Iris pigment epithelial cell (primary cell): ENCODE measurements at places on chromosomes 6 and 20.
A peak's percentile ranks its signal among the peaks of the same experiment; 100 is the strongest.

DNA sequence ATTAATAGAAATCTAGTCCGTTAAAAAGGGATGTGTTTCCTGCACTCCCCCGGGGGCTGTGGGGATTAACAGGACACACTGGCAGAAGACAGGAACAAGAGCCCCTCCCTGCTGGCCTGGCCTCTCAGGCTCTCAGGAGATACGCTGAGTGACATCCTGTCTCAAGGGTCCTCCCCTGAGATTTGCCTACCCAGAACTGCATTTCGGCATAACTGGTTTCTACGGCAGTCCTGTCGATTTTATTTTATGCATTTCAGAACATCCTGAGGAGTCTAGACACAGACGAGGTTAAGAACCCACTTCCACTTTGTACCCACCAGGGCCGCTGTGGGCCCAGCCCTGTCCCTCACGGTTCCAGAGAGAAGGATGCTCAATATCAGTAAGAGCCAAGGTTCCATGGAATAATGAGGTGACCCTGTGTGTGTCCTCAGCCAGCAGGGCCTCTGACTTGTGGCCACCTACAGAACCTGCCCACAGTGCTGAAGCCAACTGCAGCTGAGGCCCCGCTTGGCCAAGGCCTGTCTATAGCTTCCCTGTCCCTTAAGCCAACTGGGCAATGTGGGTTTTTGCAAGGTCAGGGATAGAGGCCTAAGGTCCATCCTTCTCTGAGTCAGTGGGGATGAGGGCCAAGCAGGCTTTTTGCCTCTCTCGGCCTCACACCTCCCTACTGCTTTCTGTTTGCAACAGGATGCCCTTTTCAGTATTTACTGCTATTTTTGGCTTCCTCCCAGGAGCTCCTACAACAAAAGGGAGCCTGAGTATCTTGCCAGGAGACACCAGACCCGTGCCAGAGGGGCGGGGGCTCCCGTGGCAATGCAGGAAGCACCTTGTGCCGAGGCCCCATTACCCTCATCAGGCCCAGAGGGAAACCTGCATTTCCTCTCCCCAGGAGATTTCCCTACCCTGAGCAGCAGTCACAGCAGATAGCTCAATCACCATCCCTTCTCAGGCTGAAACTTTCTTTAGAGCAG lies 14.7 kb downstream of the UQCC2 start:
- peak; percentile 63 for DNase-seq

GRCh38 chr6:170403451-170403850 lies 96.9 kb downstream of the FAM120B start:
- peak; percentile 66 for DNase-seq

- no peak for DNase-seq
These were observed 102.5 kb upstream of the SPACA1 start for GRCh38 chr6:87945181-87945580.

DNA sequence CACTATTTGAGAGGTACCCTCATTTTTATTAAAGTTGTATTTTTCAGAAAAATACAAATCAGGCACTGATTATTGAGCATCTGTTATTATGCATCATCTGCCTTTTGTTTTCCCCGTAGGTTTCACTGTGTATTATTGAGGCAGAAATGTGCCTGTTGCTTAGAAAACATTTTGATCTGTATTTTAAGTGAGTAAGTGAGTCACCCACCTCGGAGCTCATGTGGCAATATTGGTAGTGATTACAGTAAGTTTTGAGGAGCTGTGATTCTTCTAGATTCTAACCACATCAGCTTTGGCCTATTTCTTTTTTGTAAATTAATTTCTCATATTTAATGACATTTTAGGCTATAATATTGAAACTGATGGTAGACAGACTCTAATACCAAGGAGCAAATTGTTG lies 59.6 kb upstream of the LAMP5 start:
- no peak for DNase-seq

DNA sequence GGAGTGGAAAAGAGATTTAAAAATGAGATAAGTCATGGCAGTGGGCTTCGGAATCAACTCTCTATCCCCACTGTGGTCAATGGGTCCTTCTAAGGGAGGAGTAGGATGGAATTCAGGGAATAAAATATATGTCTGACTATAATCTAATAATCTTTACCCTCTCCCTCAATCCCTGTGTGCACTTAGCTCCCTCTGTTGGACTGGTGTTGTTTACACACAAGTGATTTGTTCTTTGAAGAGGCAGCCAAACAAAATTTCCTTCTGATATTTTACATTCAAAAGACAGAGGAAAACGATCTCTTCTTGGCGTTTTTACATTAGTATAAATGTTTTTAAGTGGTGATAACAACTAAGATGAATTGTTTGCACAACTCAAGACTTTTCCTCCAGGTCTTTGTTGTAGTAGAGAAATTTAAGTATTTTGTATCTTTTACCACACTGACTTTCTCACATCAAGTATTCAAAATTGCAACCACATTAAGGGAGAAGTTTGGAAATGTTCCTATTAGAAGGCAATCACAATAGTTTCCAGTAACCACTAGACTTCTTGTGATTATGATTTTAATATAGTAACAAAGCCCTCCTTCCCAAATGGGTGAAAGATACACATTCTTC lies 317.8 kb downstream of the CENPW start:
- peak; percentile 46 for DNase-seq

DNA sequence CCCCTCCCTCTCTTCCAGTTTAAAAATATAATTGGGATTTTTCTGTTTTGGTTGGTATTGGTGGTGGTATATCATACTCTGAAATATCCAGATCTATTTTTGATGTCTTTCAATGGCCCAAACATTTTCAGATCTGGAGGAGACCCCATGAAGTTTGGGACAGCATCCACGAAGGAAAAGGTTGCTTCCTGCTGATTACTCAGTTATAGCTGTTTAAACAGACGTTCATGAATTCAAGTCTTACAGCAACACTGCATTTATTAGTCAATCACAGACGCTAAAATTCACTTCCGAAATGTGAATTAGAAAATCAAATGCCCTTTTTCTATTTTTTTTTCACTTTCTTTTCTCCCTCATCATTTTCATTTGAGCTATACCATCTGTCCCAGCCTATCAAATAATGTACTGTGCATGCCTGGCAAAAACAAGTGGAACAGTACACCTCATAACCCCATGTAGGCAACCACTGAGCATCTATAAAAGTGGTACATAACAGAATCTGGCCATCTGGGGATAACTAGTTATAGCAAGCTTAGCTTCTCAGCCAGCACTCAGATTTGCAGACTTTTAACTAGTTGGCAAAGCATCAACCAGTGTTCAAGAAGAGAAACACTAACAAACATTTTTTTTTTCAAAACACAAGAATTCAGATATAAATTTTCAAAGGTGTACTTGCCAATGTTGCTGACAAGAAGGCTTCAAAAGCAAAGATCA lies 124.5 kb downstream of the HIVEP2 start:
- no peak for DNase-seq

DNA sequence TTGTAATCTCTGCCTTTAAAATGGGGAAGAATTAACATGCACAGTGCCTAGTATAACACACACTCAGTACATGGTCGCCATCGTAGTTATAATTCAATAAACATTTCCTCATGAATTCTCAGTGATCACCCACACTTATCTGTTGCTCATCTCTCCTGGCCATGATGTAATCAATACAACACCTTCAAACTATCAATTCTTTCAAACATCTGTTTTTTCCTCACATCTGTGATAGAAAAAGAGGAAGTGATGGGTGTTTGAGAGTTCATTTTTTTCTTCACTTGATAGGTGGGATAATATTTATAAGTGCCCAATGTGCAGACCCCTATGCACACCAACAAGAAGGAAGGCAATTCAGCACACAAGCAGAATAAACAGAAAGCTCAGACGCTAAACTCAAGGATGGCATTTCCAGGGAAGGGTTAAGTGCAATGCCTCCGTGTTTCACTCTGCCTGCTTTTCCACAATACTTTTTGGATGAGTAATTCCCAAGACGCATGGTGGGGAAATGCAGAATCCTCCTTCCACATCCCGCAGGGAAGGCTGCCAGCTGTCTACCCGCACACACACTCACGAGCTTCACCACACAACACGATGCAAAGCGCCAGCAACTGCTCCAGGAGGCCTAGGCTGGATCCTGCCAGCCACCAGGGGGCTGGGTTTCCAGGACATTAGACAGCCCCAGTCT lies 100.3 kb downstream of the GMPR start:
- DNase-seq, result peak; percentile 95

DNA sequence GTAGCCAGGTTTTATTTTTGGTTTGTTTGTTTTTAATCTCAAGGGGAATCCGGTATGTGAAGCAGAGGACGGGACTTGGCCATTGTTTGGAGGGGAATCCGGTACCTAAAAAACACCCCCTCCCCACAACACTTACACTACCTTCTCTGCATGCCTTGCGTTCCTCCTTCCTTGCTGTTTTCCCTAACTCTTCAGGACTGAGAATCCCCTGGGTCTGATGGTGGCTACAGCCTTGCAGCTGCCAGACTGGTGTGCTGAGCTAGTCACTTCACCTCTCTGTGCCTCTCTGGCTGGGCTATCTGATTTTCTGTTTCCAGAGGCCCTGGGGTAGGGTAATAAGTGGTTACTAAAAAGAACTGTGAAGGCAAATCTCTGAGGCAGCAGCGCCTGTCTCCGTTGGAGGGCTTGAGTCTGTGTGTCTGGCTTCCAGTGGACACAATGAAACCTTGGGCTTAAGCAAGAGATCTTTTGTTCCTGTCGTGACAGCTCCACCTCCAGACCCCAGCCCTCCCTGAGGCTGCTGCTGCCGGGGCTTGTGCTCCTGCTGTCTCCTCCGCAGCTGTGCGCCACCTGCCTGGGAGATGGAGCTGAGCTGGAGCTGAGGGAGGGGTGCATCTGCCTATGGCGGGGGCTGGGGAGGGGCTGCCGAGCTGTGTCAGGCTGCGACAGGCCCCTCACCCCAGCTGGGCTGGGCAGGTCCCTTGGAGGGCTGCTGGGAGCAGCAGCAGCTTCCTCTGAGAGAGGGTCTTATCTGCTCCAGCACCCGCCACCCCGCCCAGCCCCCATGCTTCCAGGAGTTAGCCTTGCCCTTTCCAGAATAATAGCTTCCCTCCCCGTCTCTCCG lies 65.8 kb upstream of the CCDC167 start:
- no peak for DNase-seq

DNA sequence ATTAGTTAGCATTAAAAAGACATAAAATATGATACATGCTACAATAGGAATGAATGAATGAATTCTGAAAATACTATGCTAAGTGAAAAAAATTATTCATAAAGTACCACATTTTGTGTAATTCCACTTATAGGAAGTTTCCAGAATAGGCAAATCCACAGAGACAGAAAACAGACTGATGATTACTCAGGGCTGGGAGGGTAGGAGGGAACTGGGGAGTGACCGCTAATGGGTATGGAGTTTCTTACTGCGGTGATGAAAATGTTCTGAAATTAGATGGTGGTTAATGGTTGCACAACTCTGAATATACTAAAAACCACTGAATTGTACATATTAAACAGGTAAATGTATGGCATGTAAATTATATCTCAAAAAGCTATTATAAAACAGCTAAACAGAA lies 22.6 kb downstream of the FERMT1 start:
- DNase-seq, result no peak

DNA sequence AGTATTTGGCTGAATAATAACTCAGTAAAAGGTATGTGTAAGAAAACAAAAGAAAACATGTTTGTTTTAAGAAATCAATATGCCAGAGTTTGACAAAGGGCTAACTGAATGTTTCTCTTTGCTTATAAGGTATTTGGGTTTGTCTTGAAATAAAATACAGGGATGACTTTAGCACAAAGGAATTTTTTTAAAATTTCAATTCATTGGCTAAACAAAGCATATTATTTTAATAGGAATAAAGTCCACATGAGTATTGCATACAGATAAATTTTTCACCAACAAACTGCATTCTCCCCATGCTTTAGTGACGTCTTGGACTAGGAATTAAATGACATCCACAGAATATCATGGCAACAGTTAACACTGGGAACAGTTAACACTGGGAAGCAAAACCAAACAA lies 480.0 kb upstream of the JAG1 start:
- DNase-seq, result peak; percentile 38

DNA sequence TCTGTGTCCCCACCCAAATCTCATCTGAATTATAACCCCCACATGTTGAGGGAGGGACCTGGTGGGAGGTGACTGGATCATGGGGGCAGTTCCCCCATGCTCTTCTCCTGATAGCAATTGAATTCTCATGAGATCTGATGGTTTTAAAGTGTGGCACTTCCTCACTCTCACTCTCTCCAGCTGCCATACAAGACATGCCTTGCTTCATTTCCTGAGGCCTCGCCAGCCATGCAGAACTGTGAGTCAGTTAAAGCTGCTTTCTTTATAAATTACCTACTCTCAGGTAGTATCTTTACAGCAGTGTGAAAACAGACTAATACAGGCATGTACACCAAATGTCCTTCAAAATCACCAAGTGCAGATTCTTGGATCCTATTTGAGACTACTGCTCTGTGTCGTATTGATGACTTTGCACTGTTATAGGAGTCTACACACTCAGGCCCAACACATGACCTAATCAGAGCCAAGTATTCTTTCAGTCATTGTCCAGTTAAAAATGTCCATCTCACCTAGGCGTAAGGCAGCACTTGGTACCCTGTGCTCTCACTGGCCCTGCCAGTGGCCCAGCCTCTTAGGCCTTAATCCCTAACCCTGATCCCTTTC lies 52.8 kb upstream of the UST start:
- peak; percentile 6 for DNase-seq

DNA sequence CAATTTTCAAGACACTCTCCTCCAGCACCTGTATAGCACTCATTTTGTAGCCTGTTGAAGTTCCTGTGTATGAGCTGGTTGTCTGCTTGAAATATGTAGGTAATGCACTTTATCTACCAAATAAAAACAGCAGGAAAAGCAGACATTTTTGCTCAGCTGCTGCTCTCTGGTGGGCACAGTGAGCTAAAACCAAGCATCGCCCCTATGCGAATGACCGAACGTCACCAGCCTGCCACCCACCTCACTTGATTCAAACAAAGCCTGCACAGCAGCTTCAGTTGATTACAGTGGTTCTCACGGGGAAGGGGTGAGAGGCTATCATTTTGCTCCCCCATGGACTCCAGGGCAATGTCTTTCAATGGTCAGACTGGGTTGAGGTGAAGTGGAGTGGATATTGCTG lies 185.7 kb downstream of the SASH1 start:
- no peak for DNase-seq
